ENCODE measurements at places on chromosomes 12 and 14. TPM values are rescaled to one million over a fixed set of nuclear protein-coding genes. Genes with fewer than 3 reads are reported as not detected.

- no peak for DNase-seq
Measured at GRCh38 chr12:44765796-44766195, 110.3 kb downstream of the NELL2 start.

The ACTR6 gene
- 39.1 TPM for polyA plus RNA-seq

- DNase-seq: peak; percentile 27
Measured at GRCh38 chr12:95262808-95263207, 45.2 kb downstream of the VEZT start.

The CCDC177 gene
- polyA plus RNA-seq: not detected

DNA sequence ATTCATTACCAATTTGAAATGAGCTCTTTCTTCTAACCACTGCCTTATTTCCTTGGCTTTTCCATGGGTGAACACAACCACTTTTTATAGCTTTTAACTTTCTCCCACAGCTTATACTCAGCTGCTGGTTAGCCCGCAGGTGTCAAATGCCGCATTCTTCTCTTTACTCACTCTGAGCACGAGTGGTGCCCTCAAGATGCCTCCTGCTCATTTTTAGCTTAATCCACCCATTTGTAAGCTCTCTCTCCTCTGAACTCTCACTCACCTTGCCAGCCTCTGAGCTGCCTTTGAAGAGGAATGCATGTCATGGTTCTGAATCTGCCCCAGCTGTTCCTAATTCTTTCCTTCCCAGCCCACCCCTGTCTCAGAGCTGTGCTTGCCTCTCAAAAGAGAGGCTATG, 449.4 kb upstream of the PRICKLE1 start:
- DNase-seq: no peak

DNA sequence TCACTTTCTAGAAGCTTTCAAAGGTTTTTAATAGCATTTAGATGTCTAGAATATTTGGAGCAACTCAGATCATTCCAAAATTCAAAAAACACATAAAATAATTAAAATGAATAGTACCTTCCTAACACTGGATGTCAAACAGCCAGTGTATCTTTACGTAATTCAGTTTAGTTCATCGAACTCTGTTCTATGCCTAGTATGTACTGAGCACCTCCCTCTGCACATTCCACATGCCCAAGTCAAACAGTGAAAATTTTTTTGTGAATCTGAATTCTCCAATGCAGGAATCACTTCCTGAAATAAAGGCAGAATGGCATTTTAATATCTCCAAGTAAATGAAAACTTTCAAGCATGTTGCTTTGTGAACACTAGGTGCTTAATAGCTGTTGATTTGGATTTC, 192.3 kb downstream of the C12orf42 start:
- no peak for DNase-seq

Measured in right lung (tissue), 10 donors.